Non-pigmented ciliary epithelial cell (primary cell): ENCODE measurements at places on chromosomes 4 and X.

GRCh38 chr4:169334335-169334734 lies 63.6 kb upstream of the SH3RF1 start:
- no peak for DNase-seq

DNA sequence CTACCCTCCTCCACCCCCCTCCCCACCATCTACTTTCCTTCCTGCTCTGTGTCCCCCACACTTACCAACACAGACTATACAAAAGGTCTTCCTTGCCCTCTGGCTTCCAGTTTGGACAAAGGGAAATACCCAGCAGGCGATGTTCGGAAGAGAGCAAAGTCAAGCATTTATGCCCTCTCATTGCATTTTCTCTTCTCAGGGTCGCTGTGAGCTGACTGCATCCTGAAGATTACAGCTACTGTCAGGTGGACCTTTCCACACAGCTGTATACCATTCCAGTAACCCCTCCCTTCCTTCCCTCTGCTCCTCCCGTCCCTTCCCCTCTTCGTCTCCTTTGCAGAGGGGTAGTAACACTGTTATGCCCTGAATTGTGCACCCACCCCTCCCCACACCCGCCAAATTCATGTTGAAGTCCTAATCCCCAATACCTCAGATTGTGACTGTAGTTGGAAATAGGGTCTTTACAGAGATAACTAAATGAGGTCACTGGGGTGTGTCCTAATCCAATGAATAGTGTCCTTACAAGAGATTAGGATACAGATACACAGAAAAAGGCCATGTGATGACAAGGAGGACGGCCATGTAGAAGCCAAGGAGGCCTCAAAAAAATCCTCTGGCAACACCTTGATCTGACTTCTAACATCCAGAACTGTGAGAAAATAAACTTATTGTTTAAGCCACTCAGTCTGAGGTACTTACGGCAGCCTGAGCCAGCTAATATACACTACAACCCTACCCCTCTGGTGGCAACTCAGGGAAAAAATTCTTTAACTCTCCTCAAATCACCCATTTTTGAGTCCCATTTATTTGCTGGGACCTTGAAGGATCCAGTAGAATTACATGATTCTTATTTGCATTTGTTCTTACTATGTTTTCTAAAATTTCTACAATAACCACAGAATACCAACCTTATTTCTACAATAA lies 11.7 kb downstream of the MORF4L2 start:
- no peak for DNase-seq

DNA sequence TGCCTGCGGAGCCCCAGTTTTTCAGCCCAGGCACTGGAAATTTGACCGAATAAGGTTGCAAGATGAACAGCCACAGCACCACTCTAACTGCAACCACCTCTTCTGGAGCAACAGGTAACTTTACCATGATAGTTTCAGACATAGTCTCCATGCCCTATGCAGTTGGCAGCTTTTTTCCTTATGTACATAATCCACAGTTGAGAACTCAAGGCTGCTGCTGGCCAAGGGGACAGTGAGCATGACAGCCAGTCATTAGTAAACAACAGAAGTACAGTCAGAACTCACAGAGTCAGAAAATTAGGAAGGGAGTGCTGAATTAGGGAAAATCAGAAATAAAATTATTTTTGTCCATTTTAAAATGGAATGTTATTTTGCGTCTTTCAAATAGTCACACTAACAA lies 192.7 kb upstream of the NHS start:
- DNase-seq: no peak

DNA sequence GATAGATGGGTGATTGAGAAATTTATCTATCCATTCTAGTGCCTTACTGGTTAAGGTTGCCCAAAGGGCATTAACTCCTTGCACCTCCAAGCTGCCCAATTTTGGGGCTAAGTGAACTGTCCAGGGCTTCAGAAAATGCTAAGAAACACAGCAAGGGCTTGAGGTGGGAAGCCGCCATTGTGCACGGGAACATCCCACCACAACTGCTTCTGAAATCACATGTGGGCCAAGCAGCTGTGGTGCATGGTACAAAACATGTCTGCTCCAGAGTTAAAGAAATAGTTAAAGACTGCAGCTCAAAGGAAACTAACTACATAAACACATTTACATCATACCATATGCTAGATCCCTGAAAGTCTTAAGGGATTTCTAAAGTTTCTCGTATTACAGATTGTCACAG lies 144.3 kb upstream of the NDST3 start:
- DNase-seq: no peak
